ENCODE measurements at places on chromosomes 13 and 19.

- DNase-seq, result no peak
Observed at GRCh38 chr19:33263325-33264023, 37.8 kb upstream of the SLC7A10 start.

DNA sequence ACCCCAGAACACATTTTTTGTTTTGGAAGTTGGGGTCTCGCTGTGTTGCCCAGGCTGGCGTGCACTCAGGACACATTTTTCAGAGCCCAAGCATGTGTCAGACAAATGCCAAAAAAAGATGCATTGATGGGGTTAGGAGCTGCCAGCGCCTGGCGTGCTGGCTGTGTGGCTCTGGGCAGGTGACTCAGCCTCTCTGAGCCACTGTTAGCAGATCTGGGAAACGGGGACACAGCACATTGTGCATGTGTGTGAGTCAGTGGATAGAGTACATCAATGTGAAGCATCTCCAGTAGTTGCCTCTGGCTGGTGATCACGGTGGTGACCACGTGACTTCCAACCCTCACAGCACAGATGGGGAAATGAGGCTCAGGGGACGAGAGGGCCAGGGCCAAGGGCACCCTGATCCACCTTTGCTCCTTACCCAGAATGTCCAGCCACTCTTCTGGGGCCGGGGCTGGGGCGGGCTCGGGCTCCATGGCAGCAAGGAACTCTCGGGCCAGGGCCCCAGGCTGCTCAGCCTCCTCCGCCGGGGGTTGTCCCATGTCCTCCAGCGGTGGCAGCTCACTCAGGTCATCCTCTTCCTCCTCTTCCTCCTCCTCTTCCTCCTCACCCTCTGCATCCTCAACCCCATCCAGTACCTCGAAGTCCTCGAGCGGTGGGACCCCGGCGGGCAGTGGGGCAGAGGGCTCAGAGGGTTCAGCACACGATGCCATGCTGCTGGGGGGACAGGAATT lies 1.9 kb downstream of the FKBP8 start:
- DNase-seq, result no peak

GRCh38 chr13:91346850-91347201 lies 661 bp upstream of the MIR17HG start:
- DNase-seq, result no peak

GRCh38 chr19:41699968-41700323 lies 8.5 kb upstream of the CEACAM5 start:
- DNase-seq, result no peak

Data from stimulated activated CD4-positive, alpha-beta T cell treated with anti-CD3 and anti-CD28 coated beads, TNF-alpha, amount 100 ng/mL, for 1 hour (primary cell).